ENCODE measurements at places on chromosomes 11 and 22. TPM values are rescaled to one million over a fixed set of nuclear protein-coding genes. Genes with fewer than 3 reads are reported as not detected.

Gene CNTN5
- not detected for total RNA-seq

Gene ESAM
- total RNA-seq: 0.55 TPM

DNA sequence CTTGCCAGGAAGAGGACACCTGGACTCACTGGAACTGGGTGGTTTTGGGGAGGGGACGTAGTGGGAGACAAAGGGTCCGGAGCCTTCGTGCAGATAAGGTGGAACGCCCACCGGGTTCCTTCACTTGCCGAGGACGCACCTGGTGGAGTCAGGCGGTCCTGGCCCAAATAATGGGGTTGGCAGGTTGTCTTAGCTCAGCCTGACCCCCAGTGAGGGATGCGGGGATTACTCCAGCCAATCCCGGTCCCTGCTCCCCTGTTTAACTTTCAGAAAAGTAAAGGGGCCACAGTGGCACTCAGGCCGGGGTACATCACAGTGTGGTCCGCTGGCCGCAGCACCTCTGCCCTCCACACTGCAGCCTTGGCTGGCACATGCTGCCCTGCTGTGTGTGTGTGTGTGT lies 18.0 kb downstream of the A4GALT start:
- peaks cover 2% of the 10 kb centered on the region for H3K27me3 ChIP-seq
- no peaks in the 10 kb centered on the region for H3K4me1 ChIP-seq
- no peak for DNase-seq
- no peak overlapping the region for H3K27ac ChIP-seq
- no peaks in the 10 kb centered on the region for H3K36me3 ChIP-seq

- peaks cover 6% of the 10 kb centered on the region for H3K27me3 ChIP-seq
- DNase-seq: no peak
- no peaks in the 10 kb centered on the region for H3K4me1 ChIP-seq
- H3K36me3 ChIP-seq: no peaks in the 10 kb centered on the region
Observed at GRCh38 chr11:123330071-123330470, 100.0 kb upstream of the GRAMD1B start.

GRCh38 chr11:9459667-9460321 lies 1.0 kb upstream of the ZNF143 start:
- H3K4me3 ChIP-seq: peak overlapping the region; percentile 92
- peak; percentile 55 for DNase-seq
- H3K27ac ChIP-seq: peak overlapping the region; percentile 96
- peaks cover 17% of the 10 kb centered on the region for H3K36me3 ChIP-seq

GRCh38 chr11:40274017-40274416 lies 1185.4 kb downstream of the LRRC4C start:
- no peaks in the 10 kb centered on the region for H3K27me3 ChIP-seq
- no peaks in the 10 kb centered on the region for H3K36me3 ChIP-seq
- no peak overlapping the region for H3K27ac ChIP-seq
- H3K4me1 ChIP-seq: no peaks in the 10 kb centered on the region
- DNase-seq: no peak
- H3K4me3 ChIP-seq: no peak overlapping the region

GRCh38 chr11:82682003-82682751 lies 51.5 kb downstream of the FAM181B start:
- H3K27me3 ChIP-seq: peaks cover 8% of the 10 kb centered on the region
- H3K4me1 ChIP-seq: peaks cover 2% of the 10 kb centered on the region
- peak; percentile 35 for DNase-seq
